Occipital lobe (tissue), 3 donors: ENCODE measurements at places on chromosomes 4 and X. TPM values are rescaled to one million over a fixed set of nuclear protein-coding genes. Genes with fewer than 3 reads are reported as not detected.
A peak's percentile ranks its signal among the peaks of the same experiment; 100 is the strongest.

GRCh38 chr4:81919223-81919622 is 447.5 kb upstream of the RASGEF1B start:
- DNase-seq, result no peak

GRCh38 chr4:109433205-109434006 is at the start of gene SEC24B:
Gene SEC24B, plus strand, starts transcription at chr4:109433815. Its CDS starts 55 bp downstream, at chr4:109433870.
- DNase-seq, result peak; percentile 78

DNA sequence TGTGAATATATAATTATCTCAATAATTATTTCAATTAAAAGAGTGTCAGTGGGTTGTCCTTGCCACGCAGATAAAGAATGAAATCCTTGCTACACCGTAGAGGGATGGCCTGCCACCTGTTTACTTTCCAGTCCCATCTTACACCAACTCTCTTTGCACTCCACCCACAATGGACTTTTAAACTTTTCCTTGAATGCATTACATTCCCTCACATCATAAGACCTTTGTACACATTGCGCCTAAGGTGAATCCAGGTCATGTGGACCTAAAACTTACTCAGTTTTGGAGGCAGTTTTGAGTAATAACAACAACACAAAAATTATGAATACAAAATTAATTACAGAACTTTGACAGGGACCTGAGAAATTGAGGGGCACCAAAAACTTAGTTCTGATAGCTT is 78.7 kb upstream of the PDE5A start:
- no peak for DNase-seq

The TMPRSS11A gene
- total RNA-seq, result not detected

The TMEM31 gene
- total RNA-seq, result not detected

DNA sequence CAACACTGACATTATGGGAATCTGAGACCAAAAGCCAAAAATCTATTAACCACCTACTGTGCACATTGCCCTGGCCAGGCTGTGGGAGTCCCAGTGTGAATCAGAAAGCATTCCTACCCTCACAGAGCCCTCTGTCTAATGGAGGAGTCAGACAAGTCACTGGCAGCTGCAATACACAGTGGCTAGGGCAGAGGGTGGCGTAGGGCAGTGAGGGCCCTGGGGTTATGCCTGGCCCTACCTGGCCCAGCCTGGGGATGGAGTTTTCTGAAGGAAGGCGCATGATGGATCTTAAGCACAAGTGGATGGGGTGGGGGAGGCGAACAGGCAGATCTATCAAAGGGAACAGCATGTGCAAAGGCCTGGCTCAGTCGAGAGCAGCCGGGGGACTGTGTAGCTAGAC is 10.8 kb downstream of the JAKMIP1 start:
- no peak for DNase-seq

GRCh38 chrX:143894938-143895337 is 11.1 kb downstream of the UBE2NL start:
- DNase-seq, result no peak

The ASB12 gene
- 0.31 TPM for total RNA-seq

DNA sequence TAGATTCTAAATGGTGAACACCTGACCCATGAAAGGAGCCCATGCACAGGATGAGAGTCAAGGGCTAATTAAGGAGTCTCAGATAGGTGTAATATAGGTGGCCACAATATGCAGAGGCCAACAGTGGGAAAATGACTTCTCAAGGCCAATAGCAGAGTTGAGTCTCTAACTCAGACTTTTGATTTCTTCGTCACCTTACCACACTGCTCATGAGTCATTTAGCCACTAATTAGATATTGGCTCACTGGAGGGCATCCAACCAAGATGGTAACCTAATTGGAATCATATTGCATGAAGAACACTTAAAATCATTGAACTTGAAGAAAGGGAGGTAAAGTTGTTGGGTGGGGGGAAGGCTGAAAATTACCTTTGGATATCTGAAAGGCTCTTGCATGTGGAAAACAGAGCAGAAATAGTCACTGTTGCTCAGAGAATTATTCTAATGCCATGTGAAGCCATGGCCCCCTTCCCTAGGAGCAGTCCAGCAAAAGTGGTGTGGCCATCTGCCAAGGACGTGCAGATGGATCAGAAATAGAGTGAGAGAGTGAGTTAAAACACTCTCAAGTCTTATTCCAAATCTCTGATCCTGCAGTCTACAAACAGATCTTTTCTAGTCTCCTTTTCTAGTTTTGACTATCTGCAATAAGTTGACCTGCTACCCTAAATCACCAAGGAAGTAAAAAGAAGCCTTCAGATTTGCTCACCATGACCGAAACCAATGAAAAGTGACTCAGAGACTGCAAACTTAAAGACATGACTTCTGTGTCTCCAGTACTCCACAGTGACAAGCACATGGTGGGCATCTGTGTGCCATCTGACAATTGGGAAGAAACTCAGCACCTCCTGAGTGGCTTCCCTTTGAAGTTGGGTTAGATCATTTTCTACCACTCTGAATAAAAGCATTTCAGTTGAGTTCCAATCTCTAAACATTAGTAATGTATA is 93.9 kb upstream of the C1QTNF7 start:
- DNase-seq, result no peak

The CCDC110 gene
- 1.7 TPM for total RNA-seq

The TEC gene
- 5.5 TPM for total RNA-seq

DNA sequence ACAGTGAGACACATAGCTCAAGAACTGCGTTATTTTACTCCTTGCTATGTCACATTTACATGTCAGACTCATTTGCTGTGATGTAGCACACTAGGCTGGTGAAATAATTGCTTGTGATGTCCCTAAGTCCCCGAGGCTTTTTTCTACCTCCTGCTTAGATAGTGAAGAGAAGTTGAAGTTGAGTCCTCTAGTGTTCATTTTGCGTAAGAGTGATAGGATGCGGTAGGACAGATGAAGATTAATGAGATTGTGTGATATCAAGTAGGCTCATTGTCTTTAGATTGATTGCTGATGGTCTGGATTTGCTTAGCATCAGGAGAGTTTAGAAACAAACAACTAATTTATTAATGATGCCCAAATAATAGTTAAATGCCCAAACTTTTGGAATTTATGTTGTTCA is 173.6 kb upstream of the NUDT6 start:
- no peak for DNase-seq

DNA sequence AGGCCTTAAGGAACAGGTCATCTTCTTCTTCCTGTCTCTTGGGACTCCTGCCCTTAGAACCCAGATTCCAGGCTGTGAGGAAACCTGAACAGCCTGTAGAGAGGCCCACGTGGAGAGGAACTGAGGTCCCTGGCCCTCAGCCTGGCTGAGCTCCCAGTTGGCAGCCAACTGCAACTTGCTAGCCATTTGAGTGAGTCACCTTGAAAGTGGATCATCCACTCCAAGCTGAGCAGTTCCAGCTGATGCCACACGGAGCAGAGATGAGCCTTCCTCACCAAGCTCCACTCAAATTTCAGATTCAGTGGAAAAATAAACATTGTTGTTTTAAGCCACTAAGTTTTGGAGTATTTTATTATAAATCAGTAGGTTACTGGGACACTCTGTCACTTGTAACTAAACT is 392.5 kb downstream of the BCOR start:
- DNase-seq, result peak; percentile 11

The KIF4A gene
- total RNA-seq, result 2.7 TPM

DNA sequence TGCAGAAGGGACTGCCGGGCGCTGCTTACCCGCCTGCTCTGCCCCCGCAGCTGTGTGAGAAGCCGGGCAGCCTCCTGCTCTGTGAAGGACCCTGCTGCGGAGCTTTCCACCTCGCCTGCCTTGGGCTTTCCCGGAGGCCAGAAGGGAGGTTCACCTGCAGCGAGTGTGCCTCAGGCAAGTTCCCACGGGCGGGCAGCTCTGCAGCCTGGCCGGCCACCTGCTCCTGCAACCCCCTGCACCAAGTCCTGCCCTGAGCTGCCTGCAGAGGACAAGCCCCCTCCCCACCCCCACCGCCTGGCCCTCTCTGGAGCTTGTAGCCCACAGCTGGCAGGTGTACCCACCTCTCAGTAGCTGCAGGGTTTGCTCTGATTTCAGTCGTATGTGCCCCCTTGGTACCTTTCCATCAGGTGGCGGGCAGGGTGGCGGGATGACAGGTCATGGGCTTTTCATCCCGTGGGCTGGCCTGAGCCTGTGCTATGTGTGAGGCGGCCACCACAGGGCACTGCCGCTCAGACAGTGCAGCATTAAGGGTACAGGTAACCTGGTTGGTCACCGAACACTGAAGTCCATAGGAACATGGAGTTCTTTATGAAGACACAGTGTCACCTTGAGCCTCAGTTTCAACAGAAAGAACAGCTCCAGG is 56.6 kb downstream of the NELFA start:
- DNase-seq, result no peak

DNA sequence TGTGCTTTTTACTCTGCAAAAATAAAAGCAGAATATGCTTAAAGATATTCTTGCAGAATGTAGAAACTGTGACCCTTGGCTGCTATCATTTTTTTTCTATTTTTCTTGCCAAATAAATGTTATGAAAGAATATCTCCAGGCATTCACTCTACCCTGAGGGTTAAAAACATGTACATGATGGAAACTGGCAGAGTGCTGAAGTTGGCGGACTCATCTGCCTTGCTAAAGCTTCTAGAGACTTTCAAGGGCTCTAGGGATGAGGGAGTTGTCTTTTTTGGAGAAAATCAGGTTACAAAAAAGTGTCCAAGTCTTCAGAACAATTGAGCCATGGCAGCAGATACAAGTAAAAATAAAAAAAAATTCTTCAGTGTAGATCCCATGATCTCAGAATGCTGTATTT is 40.5 kb upstream of the NRK start:
- DNase-seq, result no peak

- no peak for DNase-seq
These were observed 1024.3 kb downstream of the RAPGEF2 start for GRCh38 chr4:160127211-160127610.

The FRG2 gene
- not detected for total RNA-seq

DNA sequence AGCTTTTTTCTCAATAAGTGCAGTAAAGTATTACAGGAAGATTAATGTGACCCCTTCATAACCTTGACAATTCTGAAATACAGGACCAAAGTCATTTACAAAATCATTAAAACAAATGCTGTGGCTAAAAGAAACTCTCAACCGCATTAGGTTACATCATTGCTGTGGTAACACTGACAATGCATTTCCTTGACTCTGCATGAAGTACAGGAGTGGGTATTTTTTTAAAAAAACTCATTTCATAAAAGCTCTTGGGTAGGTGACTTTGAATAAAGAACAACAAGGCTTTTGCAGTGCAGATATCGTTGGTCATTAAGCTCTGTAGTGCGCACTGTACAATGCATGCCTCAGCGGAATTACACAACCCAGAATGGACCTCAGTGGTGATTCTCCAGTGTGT is 23.4 kb upstream of the XK start:
- no peak for DNase-seq

- no peak for DNase-seq
These were observed 19.4 kb downstream of the SPRY1 start for GRCh38 chr4:123415977-123416376.

DNA sequence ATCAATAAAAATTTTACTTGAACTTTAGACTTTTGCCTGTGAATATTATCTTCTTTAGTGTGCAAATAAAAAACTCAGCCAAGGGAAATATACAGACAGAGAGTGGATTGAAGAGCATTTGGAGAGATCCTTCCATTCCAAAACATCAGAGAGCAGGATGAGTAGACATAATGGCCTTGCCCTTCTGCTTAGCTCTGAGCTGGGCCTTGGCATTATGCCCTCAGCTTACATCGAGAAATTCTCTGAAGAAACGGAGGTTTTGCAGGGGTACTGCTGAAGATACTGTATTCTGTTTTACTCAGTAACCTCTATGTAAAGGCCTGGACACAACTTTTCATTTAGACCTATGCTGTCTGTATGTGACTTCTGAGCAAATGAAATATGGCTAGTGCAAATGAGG is 317.4 kb downstream of the STIM2 start:
- DNase-seq, result no peak

DNA sequence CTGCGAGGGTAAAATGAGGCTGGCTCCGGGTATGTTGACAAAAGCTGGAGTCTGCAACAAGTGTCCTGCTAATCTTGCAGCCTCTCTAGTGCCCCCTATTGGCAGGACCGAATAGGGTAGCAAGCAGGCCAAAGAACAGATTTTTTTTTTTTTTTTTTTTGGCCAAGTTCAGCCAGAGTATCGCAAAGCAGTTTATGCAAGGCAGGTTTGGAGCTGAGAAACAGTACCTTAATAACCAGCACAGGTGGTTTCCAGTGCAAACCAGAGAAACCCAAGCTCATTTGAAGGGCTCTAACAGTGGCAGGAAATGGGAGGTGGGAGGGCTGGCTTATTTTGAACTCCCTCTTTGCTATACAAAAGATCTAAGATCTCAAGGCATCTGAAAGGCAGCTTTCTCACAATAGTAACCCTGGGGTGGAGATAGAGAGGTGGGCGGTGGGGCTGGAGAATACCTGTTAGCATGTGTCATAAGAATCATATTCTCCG is 38.2 kb upstream of the OCIAD2 start:
- no peak for DNase-seq

GRCh38 chr4:187732524-187732923 is 263.0 kb upstream of the ZFP42 start:
- no peak for DNase-seq

- no peak for DNase-seq
These were observed 68.2 kb upstream of the MAML3 start for GRCh38 chr4:140222171-140222570.
